ENCODE measurements at places on chromosomes 7 and 10. TPM values are rescaled to one million over a fixed set of nuclear protein-coding genes. Genes with fewer than 3 reads are reported as not detected.

DNA sequence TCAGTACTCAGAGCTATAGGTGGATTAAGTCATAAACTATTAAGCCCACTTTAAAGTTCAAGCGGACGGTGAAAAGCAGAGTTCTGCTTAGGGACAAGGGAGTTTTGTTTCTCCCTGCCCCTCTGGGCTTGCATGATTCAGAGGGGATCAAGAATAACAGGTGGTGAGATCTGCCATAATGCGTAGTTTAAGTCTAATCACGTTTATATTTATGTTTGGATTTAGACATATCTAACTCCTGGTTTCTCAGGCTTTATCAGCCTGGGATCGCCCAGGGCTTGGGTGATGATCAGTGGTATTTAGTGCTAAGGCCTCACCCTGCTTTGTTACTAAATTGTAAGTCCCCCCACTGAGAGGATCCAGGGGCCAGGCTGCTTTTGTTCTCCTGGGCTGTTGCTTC, 335.4 kb upstream of the NRP1 start:
- no peaks in the 10 kb centered on the region for H3K36me3 ChIP-seq
- no peak overlapping the region for H3K27ac ChIP-seq
- no peak for DNase-seq
- peaks cover 1% of the 10 kb centered on the region for H3K27me3 ChIP-seq
- no peaks in the 10 kb centered on the region for H3K4me1 ChIP-seq

Gene CYP3A7
- polyA plus RNA-seq, result not detected

Gene DLX6
- not detected for polyA plus RNA-seq

Gene FAM25A
- not detected for polyA plus RNA-seq

DNA sequence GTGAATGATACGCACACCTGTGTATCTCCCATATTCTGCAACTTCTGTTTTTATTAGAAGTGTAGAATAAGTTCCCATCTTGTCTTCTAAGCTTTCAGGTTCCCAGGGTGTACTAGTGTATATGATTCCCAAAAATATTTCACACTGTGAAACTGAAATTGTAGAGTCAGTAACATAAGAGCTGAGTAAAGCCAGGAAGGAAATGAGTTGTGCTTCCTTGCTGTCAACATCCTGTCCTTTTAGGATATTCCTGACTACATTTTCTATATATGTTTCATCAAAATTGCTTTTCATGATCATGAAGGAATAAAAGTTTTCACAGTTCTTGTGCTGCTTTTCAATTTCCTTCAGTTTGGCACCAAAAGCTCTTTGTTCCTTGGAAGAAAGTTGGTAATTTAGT, 15.2 kb downstream of the SAMD9L start:
- no peaks in the 10 kb centered on the region for H3K4me1 ChIP-seq
- no peak overlapping the region for H3K27ac ChIP-seq
- no peaks in the 10 kb centered on the region for H3K27me3 ChIP-seq
- H3K4me3 ChIP-seq, result no peak overlapping the region

Gene SLC26A5
- polyA plus RNA-seq, result not detected

Gene MOGAT3
- polyA plus RNA-seq, result not detected

GRCh38 chr7:134693256-134693655, 46.6 kb downstream of the BPGM start:
- no peak for DNase-seq
- no peak overlapping the region for H3K4me3 ChIP-seq
- H3K4me1 ChIP-seq, result peaks cover 9% of the 10 kb centered on the region
- H3K27me3 ChIP-seq, result no peaks in the 10 kb centered on the region
- no peaks in the 10 kb centered on the region for H3K36me3 ChIP-seq

DNA sequence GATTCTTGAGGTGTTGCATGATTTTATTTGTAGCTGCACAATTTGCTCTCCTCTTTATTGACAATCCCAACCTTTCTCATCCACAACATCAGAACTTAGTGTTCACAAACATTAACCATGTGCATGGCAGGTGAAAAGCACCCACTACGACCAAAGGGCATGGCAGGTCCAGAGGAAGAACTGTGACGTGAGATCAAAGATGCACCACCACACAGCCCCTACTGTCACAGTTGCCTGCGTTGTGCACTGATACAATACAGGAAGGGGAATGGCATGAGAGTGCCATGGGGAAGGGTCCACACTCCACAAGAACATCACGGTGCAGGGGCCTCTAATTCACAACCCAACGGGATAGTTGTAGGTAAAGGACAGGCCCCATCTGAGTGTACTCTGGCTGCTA, 217.1 kb upstream of the PFKP start:
- peaks cover 22% of the 10 kb centered on the region for H3K27me3 ChIP-seq
- no peaks in the 10 kb centered on the region for H3K4me1 ChIP-seq
- no peak overlapping the region for H3K27ac ChIP-seq
- H3K36me3 ChIP-seq, result no peaks in the 10 kb centered on the region
- no peak overlapping the region for H3K4me3 ChIP-seq

Gene EMX2
- polyA plus RNA-seq, result not detected

DNA sequence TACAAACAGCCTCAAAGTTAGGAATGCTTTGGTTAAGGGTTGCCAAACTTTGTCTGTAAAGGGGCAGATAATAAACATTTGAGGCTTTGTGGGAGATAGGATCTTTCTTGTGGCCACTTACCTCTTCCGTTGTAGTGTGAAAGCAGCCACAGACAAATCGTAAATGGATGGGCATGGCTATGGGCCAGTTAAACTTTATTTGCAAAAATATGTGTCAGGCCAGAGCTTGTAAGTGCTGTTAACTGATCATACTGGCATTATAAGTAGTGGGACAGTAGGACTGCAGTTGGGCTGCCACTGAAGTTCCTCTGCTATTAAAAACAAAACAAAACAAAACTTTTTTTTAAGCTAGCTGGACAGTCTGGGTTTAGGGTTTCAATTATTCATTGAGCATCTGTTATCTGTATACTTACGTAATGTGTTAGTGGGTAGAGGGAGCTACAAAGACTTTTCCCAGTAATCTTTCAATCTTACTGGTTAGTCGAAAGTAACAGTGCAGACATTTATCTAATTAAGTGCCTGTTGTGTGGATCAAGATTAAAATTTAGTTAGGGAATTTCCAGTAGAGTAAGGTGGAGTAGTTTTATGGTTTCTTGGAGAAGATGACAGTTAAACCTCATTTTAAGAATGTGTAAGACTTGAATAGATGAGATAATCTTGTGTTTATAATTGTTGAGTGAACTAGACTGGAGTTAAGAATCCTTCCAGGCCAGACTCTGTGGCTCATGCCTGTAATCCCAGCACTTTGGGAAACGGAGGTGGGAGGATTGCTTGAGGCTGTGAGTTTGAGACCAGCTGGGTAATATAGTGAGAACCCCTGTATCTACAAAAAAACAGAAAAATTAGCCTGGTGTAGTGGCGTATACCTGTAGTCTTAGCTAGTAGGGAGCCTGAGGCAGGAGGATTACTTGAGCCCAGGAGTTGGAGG, 100.1 kb downstream of the BTRC start:
- no peak for DNase-seq
- no peak overlapping the region for H3K27ac ChIP-seq
- H3K4me1 ChIP-seq, result peaks cover 28% of the 10 kb centered on the region
- no peak overlapping the region for H3K4me3 ChIP-seq

DNA sequence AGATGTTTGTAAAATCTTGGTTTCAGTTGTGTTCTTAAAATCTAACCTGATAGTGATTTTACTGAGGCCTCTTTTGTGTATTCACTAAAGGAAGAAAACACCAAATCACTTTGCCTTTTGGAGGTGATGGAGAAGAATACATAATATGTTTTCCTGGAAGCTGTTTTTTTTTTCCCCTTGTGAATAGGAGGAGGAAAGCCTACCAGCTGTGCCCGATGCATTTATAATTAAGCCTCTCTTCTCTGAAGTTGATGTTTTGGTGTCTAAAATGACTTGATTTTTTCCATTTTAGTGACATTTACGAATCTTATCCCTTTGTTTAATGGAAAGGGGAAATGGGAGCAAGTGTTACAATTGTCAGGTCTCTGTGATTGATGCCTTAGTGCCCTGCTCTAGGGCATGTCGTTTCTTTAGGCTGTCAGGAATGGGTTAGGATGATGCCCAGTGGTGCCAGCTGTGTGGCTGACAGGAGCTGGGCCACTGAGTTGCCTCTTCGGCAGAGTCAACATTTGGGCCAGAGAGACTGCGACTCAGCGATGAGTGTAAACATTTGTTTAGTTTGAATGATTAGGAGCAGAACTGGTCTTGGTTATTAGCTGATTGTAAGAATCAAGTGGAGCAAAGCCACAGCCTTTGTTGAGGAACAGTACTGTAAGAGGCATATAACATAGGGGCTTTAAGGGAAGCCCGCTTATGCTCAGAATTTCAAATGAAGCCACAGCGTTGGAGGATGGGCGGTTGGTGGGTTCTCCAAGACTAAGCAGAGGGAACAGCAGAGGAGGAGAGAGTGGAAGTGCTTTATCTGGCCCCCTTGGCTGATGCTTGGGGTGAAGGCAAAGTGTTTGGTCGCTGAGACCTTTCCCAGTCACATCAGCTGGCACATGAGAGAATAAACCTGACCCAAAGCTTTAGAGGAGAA, 81.6 kb downstream of the CDK14 start:
- no peak overlapping the region for H3K27ac ChIP-seq
- no peak overlapping the region for H3K4me3 ChIP-seq
- H3K27me3 ChIP-seq, result no peaks in the 10 kb centered on the region
- DNase-seq, result no peak

- DNase-seq, result no peak
- H3K27ac ChIP-seq, result no peak overlapping the region
- H3K27me3 ChIP-seq, result peaks cover 16% of the 10 kb centered on the region
- H3K4me1 ChIP-seq, result no peaks in the 10 kb centered on the region
- no peak overlapping the region for H3K4me3 ChIP-seq
These were observed 354.1 kb downstream of the TNS3 start for GRCh38 chr7:47227762-47228177.

DNA sequence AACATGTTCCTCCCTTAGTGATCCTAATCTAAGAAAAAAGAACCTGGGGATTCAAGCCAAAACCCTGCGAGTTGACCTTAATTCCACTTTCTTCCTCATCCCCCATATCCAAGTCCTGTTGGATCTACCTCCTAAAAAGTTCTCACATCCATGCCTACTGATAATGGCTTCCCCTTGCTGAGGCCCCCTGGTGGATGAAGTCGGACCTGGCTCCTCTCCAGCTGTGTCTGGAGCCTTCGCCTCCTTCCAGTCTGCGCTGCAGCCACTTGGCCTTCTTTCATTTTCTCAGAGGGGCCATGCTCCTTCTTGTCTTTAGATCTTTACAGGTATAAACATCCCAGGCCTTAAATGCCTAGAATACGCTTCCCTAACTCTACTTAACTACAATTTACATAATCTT, 8.1 kb downstream of the PDE1C start:
- no peak for DNase-seq
- H3K27ac ChIP-seq, result no peak overlapping the region
- no peaks in the 10 kb centered on the region for H3K4me1 ChIP-seq
- no peaks in the 10 kb centered on the region for H3K36me3 ChIP-seq
- H3K27me3 ChIP-seq, result peaks cover 7% of the 10 kb centered on the region

DNA sequence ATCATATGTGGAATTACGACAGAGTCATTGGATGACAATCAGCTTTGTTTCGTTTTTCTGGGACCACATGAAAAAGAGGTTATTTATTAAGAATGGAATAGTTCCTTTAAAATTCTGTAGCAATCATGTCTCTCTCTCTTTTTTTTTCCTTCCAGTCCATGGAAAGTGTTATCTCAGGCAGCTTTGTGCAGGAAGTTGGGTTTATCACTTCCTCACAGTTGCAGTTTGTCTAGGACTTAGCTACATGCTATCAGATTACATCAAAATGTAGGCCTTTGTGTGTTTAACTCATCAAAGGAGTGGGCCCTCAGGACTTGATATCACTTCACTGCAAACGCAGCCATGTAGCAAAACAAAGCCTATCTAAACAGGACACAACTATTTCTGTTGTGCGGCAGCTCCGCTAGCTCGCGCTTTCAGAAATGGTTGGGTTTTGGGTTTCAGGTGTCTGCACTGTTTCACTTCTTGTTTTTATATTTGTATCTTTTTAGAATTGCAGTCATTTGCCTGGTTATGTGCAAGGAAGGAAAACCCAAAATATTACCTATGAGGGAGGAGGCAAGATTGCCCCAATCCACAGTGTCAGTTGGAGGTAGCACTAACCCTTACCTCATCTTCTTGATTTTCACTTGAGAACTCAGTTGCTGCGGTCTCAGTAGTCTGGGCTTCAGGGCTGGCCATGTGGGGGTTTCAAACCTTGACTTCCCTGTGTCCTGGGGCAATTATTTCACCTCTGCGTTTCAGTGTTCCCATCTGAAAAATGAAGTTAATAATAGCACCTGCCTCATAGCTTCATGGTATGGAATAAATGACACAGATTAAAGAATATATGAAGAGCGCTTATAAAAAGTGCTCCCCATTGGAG, 66.7 kb downstream of the HHEX start:
- no peaks in the 10 kb centered on the region for H3K36me3 ChIP-seq
- peaks cover 6% of the 10 kb centered on the region for H3K4me1 ChIP-seq
- H3K27ac ChIP-seq, result no peak overlapping the region
- no peak for DNase-seq
- no peaks in the 10 kb centered on the region for H3K27me3 ChIP-seq

DNA sequence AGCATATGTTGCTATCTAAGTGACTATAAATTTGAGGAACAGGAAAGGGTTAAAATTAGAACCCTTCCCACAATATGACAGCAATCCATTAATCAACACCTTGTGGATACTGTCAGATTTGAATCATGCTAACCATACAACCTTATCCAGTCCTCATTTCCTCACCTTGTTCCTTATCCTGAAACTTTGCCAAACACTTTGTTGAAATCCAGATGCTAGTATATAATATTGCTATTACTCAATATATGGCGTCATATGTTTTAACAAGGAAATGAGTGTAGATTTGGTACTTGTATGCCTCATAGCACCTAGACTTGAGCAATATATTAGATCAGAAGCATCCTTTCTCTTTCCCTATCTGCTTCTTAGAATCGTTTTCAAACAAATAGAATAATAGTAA, 66.3 kb upstream of the SLC25A13 start:
- peaks cover 7% of the 10 kb centered on the region for H3K27me3 ChIP-seq
- H3K4me3 ChIP-seq, result no peak overlapping the region
- no peaks in the 10 kb centered on the region for H3K4me1 ChIP-seq
- no peaks in the 10 kb centered on the region for H3K36me3 ChIP-seq

GRCh38 chr7:388023-388960, 98.3 kb downstream of the FOXL3 start:
- no peak overlapping the region for H3K27ac ChIP-seq
- no peaks in the 10 kb centered on the region for H3K27me3 ChIP-seq
- H3K36me3 ChIP-seq, result peaks cover 7% of the 10 kb centered on the region
- DNase-seq, result no peak
- no peak overlapping the region for H3K4me3 ChIP-seq

Gene AGR3
- not detected for polyA plus RNA-seq

- H3K36me3 ChIP-seq, result peaks cover 3% of the 10 kb centered on the region
- DNase-seq, result no peak
- no peak overlapping the region for H3K4me3 ChIP-seq
These were observed 15.9 kb upstream of the GPNMB start for GRCh38 chr7:23230641-23231101.

Gene CLEC2L
- polyA plus RNA-seq, result not detected

Gene LRRD1
- polyA plus RNA-seq, result not detected

Measured in naive thymus-derived CD8-positive, alpha-beta T cell (primary cell).